Activated naive CD4-positive, alpha-beta T cell treated with anti-CD3 and anti-CD28 coated beads for 36 hours (primary cell): ENCODE measurements at places on chromosomes 7 and 10. TPM values are rescaled to one million over a fixed set of nuclear protein-coding genes. Genes with fewer than 3 reads are reported as not detected.

DNA sequence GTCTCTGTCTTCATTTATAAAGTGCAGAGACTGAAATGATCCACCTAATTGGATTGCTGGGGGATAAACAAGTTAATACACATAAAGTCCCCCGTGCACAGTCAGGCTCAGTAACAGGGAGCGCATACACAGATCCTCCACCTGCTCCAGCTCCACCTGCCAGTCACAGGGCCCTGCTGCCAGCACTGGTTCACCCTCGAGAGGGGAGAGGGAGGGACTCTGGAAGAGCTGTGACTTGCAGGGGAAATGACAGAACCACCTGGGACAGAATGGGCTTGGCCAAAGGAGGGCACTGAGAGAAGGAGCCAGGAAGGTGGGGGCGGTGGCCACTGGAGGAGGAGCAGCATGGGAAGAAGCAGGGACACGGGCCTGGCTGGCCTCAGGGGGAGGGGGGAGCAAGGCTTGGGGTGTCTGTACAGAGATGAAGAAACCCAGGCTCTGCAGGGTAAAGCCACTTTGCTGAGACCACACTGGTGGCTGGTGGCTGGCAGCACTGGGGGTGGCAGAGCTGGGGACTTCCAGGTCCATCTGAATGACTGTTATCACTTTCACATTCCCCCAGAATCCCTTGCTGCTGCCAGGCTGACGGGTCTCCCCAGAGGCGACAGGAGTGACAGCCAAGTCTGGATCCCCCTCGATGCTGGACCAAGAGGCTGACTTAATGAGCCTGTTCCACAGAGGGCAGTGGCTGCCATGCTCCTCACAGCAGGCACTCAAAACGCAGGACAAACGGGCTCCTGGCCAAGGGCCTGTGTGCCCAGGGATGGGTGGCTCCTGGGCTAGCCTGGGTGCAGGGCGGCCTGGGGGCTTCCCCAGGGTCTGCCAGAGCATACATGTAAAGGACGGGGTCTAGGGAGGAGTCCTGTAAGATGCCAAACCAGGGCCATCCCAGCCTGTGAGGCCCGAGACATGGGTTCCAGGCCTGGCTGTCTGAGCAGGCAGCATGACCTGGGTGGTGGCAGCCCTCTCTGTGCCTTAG lies 151.1 kb downstream of the SH3PXD2A start:
- no peaks in the 10 kb centered on the region for H3K27me3 ChIP-seq
- DNase-seq, result no peak
- H3K36me3 ChIP-seq, result no peaks in the 10 kb centered on the region
- H3K4me3 ChIP-seq, result no peak overlapping the region

- H3K27me3 ChIP-seq, result no peaks in the 10 kb centered on the region
- no peaks in the 10 kb centered on the region for H3K4me1 ChIP-seq
- H3K36me3 ChIP-seq, result peaks cover 42% of the 10 kb centered on the region
- no peak overlapping the region for H3K4me3 ChIP-seq
- H3K27ac ChIP-seq, result no peak overlapping the region
These were observed 111.2 kb downstream of the NSUN6 start for GRCh38 chr10:18540195-18540594.

DNA sequence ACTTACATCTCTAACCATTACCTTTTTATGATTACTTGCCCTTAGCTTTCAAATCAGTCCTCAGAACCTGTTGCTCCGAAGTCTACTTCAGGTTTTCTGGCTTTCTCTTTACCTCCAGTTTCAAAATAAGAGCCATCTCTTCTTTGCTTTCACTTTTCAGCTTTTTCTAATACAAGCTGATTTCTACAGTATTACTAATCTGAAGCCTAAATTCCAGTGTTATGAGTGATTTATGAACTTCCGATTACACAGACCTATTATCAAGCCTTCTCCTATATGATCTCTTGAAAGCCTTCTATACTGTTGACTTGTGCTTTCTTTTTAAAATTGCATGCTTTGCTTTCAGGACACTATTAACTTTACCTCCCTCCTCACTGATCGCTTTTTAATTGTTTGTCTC lies 1307.8 kb upstream of the CELF2 start:
- H3K36me3 ChIP-seq, result no peaks in the 10 kb centered on the region
- H3K4me3 ChIP-seq, result no peak overlapping the region
- H3K27ac ChIP-seq, result no peak overlapping the region
- peaks cover 5% of the 10 kb centered on the region for H3K27me3 ChIP-seq
- no peaks in the 10 kb centered on the region for H3K4me1 ChIP-seq

DNA sequence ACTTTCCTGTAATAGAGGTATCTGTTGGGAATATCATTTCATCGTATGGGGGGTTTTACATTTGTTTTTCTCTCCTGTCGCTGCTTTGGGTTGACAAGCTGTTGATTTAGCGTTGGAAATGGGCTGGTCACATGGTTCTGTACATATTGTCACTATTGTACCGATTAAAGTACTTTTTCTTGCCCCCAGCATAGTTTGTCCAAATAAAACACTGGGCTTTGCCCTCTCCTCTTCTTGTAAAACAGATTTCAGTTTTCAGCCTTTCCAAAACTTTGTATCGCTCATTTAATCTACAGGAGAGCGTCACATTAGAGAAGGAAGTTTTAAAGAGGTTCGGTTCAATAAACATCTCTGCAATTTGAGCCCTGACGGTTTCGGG lies 4.0 kb downstream of the BMI1 start:
- peaks cover 14% of the 10 kb centered on the region for H3K36me3 ChIP-seq
- peaks cover 24% of the 10 kb centered on the region for H3K4me1 ChIP-seq
- H3K27ac ChIP-seq, result peak overlapping the region; percentile 4
- H3K4me3 ChIP-seq, result peak overlapping the region; percentile 85

DNA sequence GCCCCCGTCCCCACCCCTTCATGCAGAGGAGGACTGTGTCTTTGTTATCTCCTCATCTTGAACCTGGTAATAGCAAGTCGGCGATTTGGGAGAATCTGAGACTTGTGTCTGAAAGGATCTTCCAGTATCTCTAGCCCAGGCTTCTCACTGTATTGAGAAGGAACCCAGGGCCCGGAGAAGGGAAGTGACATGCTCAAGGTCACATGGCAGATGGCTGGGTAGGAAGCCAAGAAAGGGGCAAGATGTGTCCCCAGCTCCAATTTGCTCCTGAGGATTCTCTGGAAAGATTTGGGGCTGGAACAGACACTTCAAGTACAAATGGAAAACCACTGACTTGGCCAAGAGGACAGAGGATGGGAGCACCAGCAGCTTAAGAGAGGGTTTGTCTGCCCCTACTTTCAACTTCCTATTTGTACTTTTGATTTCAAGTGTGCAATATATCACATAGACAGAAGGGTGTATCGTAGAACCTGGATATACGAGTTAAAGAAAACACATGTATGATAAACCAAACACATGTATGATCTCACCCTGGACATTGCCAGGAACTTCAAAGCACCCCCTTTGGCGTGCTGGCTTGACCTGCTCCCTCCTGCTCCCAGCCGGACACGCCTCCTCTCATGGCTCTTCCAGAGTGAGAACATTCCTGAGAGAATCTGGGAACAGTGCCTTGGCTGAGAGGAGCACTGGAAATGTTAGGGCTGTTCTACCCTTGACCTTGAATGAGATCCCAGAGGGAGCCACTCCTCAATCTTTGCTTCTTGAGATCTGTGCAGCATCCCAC lies 79.7 kb downstream of the CDH23 start:
- H3K4me1 ChIP-seq, result peaks cover 5% of the 10 kb centered on the region
- H3K27me3 ChIP-seq, result no peaks in the 10 kb centered on the region
- no peak overlapping the region for H3K4me3 ChIP-seq
- H3K27ac ChIP-seq, result no peak overlapping the region

DNA sequence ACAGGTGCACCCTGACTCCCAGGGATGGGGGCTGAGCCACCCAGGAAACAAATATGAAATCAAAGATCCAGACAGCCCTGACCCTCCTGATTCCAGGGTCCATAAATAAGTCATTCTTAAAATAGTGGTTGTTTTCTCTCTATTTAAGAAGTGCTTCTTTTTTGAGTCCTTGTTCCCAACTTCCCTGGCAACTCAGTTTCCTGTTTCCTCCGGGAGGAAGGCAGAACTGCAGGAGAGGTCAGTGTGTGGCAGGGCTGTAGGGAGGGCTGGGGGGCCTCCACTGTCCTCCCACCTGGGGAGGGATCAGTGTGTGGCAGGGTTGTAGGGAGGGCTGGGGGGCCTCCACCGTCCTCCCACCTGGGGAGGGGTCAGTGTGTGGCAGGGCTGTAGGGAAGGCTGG lies 88.7 kb upstream of the PDGFA start:
- peak overlapping the region; percentile 73 for H3K27ac ChIP-seq
- H3K4me3 ChIP-seq, result no peak overlapping the region
- peaks cover 38% of the 10 kb centered on the region for H3K36me3 ChIP-seq
- no peaks in the 10 kb centered on the region for H3K27me3 ChIP-seq
- no peak for DNase-seq

DNA sequence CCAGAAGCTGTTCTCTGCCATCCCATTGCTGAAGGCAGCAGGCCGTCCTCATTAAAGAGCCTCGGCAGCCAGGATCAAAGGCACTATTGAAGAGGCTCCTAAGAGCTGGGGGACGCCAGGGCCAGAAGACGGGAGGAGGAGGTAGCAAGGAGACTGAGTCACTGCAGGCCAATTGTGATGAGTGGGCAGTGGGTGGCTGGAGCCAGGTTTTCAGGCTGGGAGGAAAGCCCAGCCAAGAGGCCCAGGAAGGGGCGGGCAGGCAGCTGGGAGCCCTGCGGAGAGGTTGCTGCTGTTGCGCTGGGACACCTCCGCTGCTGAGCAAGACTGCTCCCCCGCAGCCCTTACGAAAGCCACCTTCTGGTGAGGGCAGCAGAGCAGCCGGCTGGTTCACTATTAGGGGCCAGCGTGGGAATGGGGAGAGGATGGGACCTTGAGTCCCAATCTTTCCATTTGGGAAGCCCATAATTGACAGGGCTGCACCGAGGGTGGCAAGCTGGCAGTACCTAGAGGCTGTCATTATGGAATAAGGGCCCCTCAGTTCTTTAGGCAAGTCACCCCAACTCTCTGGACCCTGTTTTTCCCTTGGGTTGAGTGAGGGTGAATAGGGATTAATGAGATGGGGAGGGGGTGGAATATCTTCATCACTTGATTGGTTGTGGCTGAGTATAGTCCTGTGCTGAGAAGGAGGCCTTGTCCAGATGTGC lies 48.4 kb downstream of the UNC5B start:
- no peaks in the 10 kb centered on the region for H3K36me3 ChIP-seq
- peaks cover 3% of the 10 kb centered on the region for H3K27me3 ChIP-seq
- H3K4me1 ChIP-seq, result no peaks in the 10 kb centered on the region
- no peak overlapping the region for H3K27ac ChIP-seq
- DNase-seq, result no peak

DNA sequence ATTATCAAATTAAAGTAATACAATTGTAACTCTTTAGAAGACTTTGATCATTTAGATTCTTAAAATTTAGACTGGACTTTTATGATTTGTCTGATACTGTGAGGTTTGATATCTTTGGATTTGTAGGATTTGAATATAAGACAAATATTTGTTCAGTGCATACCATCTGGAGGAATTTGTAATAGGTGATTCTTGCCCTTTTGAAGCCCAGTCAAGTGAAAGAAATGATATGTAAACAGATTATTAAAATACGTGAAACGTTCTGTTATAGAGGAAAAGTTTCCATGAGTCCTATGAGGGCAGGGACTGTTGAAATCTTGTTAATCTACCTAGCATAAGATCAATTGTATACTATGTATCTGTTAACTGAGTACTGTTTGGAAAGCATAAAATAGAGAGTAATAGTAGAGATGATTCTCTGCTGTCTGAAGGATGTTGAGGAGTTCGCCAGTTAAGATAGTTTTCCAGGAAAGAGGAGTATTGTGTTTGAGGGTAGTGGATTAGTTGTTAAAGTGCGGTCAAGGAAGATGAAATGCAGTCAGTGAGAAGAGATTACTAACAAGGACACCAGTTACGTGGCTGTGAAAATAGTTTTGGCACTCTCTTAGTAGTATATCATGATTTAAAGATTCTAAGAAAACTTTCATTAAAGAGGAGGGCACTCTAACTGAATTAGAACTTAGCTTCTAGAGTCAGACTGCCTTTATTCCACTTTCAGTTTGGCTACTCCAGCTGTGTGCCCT lies 14.4 kb downstream of the PDCD4 start:
- no peak for DNase-seq
- peak overlapping the region; percentile 17 for H3K27ac ChIP-seq
- no peak overlapping the region for H3K4me3 ChIP-seq
- peaks cover 37% of the 10 kb centered on the region for H3K36me3 ChIP-seq
- peaks cover 60% of the 10 kb centered on the region for H3K4me1 ChIP-seq
- no peaks in the 10 kb centered on the region for H3K27me3 ChIP-seq

GRCh38 chr7:141695803-141696289 lies 6.1 kb downstream of the DENND11 start:
- H3K27ac ChIP-seq, result no peak overlapping the region
- no peak overlapping the region for H3K4me3 ChIP-seq
- DNase-seq, result no peak
- peaks cover 5% of the 10 kb centered on the region for H3K36me3 ChIP-seq

GRCh38 chr10:70426823-70427222 lies 14.7 kb downstream of the NODAL start:
- no peaks in the 10 kb centered on the region for H3K27me3 ChIP-seq
- H3K4me1 ChIP-seq, result peaks cover 3% of the 10 kb centered on the region
- peaks cover 9% of the 10 kb centered on the region for H3K36me3 ChIP-seq
- H3K27ac ChIP-seq, result no peak overlapping the region

- no peak for DNase-seq
- no peaks in the 10 kb centered on the region for H3K36me3 ChIP-seq
- H3K27me3 ChIP-seq, result no peaks in the 10 kb centered on the region
- H3K4me3 ChIP-seq, result no peak overlapping the region
These were observed 634.4 kb upstream of the POT1 start for GRCh38 chr7:125563964-125564529.

DNA sequence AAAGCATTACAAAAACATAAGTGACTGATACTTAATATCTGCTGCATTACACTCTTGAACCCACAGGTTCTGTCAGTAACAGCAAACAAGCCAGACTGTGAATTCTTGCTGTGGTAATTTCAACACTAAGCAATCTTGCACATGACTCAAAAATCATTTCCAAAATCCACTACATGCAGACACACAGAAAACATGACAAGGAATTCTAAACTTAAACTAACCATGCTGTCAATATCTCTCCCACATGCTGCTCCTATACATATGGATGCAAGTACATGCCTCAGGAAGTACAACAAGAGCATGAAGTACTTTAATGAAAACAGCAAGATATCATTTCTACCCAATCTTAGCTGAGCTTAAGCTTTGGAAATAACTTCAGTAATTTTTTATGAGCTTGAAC lies 890.2 kb upstream of the KCND2 start:
- H3K4me3 ChIP-seq, result no peak overlapping the region
- H3K36me3 ChIP-seq, result no peaks in the 10 kb centered on the region
- H3K27me3 ChIP-seq, result no peaks in the 10 kb centered on the region
- H3K4me1 ChIP-seq, result no peaks in the 10 kb centered on the region

Gene MARVELD1
- 3.4 TPM for total RNA-seq

Gene WNT8B
- total RNA-seq, result 0.96 TPM

Gene TNPO3
- total RNA-seq, result 65.7 TPM

Gene HOXA4
- 0.14 TPM for total RNA-seq

Gene PIK3AP1
- total RNA-seq, result 1.7 TPM

Gene EEPD1
- 0.49 TPM for total RNA-seq

Gene CNPY1
- not detected for total RNA-seq

Gene EVX1
- total RNA-seq, result not detected

Gene TAS2R3
- total RNA-seq, result 0.96 TPM
